ENCODE measurements at places on chromosomes 5 and 9.

DNA sequence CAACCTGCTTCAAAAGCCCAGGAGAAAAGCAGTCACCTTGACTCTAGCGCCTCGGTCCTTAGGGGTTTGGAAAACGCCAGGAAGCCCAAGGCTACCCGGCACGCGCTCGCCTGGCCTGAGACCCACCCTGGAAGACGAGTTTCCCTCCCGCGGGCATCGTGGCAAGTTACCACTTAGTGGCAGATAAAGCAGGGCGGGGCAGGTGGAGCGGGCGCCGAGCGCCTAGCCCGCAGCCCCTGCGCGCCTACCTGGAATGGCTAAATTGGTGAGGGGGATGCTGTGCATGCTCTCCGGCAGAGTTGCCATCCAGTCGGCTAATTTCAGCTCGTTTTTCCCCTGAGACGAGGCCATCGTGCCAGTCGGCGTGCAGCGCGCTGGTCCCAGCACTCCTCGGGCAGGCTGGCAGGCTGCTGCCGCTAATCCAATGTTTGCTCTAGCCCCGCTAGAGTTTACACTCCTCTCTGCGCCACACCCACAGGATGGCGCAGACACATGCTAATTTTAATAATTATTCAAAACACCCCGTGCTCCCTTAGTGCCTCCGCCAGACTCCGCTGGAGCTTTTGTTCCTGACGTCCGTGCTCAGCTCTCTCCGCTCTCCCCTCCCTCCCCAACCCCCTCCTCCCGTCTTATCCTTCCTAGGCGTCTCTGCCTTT is at the start of gene PLCXD3:
Gene PLCXD3, minus strand, starts transcription at position 426 of the 656 bp plus-strand sequence. Its CDS starts 75 bp downstream, at position 351.
- DNase-seq: no peak

DNA sequence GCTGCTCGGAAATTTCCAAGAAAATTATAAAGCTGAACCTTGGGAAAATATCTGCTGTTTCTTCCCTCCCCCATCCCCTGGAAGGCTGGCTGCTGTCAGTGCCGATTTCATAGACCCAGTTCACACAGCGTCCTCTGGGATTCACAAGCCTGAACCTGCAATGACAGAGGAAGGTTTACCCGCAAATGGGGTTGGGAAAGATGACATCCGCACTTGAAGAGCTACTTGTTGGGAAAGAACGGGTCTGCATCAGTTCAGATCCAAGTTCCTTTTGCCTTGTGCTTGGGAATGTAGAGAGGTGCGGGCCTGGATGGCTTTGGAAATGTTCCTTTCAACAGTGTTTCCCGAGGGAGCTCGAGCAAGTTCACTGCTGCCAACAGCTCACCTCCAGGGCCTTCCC is 13.9 kb downstream of the PCDH12 start:
- DNase-seq: no peak

DNA sequence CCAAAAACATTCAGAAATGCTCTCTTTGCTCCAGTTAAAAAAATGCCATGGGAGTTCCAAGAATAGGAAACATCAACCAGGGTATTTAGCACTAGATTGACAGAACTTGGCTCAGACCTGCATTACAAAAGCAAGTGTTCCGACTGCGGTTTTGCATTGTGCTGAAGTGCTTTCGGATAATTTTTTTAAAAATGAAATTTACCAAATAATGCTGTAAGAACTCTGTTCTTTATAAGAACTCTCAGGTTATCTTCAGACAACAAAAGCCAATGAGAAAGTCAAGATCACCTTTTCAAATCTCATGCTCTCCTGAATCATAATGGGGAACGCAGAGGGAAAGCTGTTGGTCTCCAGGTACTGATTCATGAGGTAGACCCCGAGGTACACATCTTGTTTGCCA is 483 bp upstream of the PLPP6 start:
- DNase-seq: peak; percentile 32

- DNase-seq: no peak
These were observed 111.3 kb downstream of the DAPK1 start for GRCh38 chr9:87609002-87609401.

GRCh38 chr5:149893403-149893931 is 51.1 kb downstream of the PDE6A start:
- no peak for DNase-seq

- DNase-seq: no peak
These were observed 287.9 kb downstream of the SEC61B start for GRCh38 chr9:99509900-99510535.

DNA sequence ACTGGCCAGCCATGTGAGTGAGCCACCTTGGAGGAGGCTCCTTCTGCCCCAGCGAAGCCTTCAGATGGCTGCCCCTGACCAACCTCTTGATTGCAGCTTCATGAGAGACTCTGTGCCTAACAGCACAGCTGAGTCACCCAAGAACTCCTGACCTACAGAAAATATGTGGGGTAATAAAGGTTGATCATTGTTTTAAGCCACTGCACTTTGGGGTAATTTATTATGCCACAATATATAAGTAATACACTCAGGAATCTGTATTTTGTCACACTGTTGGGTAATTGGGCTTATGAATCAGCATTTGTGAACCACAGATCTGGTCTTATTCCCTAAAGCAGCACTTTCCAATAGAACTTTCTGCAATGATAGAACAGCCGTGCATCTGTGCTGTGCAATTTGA is 24.4 kb upstream of the VDAC1 start:
- peak; percentile 95 for DNase-seq

- peak; percentile 51 for DNase-seq
These were observed 47.8 kb upstream of the PSD2 start for GRCh38 chr5:139747583-139748504.

- DNase-seq: no peak
These were observed 23.2 kb upstream of the ADAMTS16 start for GRCh38 chr5:5116956-5117355.

- peak; percentile 64 for DNase-seq
These were observed 172.2 kb downstream of the CCDC192 start for GRCh38 chr5:127875235-127876021.

DNA sequence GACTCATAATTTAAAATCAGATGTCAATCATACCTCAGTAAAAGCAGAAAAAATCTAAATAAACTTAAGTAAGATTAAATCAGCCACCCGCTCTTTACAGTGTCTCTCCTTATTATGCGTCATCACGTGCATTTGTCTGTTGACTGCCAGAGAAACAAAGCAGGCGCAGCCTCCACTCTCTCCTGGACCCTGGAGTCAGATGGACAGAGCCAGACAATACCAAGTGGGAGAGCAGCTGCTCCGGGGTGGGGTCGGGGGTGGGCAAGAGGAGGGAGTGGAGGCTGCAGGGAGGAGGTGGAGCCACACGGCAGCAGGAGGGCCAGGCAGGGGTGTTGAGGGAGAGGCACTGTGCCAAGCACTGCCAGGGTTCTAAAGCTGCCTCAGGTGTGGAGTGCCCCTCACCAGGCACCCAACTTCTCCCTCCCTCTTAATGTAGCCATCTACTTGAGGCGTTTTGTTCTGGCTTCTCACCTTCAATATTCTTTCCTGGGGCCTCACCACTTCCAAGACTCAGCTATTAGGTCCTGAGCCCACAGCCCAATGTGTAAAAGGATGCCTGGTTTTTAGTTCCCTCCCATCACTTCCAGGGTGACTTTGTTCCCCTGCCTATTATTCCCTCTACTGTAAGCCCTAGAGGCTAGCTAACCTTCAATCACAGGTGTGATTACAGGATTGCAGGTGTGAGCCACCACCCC is 96.3 kb downstream of the GLDC start:
- no peak for DNase-seq

DNA sequence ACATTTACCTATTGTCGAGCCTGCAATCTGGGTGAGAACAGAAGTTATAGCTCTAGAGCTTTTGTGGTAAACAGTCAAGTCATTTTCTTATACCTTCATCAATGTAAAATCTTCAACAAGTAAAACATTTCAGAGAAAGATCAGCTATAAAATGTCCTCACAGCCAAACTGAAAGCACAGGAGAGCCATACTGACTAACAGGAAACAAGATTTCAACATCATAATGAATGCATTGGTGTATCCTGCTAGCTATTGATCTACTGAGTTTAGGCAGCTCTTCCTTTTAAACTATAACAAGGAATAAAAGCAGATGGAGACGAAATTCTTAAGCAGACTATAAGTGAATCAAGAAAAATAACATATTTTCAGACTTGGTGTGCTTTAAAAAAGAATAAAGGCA is 1522.9 kb upstream of the WWC1 start:
- DNase-seq: peak; percentile 3

DNA sequence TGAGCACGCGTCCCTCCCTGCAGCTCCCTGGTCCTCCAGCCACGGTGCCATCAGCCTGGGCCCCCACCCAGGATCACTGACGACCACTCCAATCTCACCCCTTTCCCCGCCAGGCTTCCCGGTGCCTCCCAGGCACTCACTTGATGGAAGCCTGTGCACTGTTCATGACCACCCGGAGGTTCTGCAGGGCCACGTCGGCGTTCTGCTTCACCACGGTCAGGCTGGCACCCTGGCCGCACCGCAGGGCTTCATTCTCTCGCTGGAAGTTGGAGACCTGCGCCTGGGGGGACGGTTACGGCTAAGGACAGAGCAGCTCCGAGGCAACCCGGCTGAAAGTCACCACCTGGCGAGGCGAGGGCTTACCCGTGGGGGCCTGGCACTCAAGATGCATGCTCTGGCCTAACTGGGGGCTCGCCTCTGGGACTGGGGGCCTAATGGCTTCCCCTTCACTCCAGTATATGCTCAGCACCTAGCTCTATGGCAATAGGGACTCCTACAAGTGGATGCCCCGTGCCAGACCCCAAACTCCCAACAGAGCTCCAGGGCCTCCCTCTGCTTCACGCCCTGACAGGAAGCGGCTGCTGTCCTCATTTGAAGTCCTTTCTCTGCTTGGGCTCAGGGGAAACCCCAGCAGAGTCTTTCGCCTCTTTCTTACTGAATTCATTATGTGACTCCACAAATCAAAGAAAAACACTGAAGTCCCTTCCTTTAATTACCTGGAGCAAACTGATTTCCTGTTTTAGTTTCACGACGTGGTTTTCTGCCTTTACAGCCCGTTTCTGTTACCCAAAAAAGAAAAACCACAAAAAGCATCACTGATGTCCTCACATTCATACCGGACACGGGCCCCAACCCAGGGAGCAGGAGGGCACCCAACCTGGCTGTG is 4.2 kb upstream of the SNAPC4 start:
- no peak for DNase-seq

DNA sequence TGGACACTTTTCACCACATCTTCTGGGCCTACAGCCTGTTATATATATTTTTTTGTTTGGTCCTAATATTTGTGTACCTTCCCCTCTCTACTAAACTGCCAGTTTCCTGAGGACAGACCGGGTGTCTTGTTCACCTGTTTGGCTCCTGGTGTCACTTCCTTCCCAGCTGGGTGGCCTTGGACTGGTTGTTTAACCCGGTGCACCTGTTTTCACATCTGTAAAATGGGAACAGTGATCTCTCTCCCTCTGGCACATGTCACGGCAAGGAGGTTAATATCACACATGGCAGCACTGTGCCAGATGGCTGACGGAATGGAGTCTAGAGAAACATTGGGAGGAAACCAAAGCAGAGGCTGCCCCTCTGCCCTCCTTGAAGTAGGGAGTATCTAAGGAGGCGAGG is 79.7 kb downstream of the DAB2IP start:
- DNase-seq: no peak

- no peak for DNase-seq
These were observed 29.1 kb upstream of the MED27 start for GRCh38 chr9:132108728-132109127.

- no peak for DNase-seq
These were observed 266.5 kb upstream of the ADAMTS16 start for GRCh38 chr5:4873652-4874051.

GRCh38 chr5:57349214-57349613 is 133.4 kb downstream of the ACTBL2 start:
- DNase-seq: no peak

DNA sequence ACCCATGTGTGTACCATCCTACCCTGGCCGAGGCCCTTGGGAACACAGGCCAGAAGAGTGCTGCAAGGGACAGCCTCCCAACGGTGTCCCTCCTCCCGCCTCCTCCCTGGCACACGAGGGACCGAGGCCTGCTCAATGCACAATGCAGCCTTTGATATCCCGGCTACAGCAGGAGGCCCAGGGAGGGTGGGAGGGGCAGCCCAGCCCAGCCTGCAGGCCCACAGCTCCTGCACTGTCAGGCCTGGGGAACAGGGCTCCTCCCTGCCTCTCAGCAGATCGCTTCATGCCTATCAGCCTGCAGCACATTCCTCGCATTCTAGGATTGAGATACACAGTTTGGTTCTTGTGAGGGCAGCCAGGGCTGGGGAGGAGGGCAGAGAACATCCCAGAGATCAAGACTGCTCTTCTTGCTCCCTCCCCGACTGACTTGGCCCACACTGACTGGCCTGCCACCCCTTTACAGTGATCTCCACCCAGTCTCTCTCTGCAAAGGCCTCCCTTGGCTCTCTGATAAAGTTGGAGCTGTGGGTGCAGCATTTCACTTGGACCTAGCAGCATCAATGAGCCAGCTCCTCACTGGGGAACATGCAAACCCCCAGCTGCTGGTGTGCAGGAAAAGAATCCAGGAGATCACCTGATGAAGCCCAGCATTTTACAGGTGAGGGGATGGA is at the start of gene SH3TC2:
Gene SH3TC2, minus strand, starts transcription at position 46 of the 671 bp plus-strand sequence. Its CDS starts 40 bp downstream, at position 6.
- DNase-seq: peak; percentile 77

- no peak for DNase-seq
These were observed 91.0 kb downstream of the LHFPL2 start for GRCh38 chr5:78557601-78558000.

DNA sequence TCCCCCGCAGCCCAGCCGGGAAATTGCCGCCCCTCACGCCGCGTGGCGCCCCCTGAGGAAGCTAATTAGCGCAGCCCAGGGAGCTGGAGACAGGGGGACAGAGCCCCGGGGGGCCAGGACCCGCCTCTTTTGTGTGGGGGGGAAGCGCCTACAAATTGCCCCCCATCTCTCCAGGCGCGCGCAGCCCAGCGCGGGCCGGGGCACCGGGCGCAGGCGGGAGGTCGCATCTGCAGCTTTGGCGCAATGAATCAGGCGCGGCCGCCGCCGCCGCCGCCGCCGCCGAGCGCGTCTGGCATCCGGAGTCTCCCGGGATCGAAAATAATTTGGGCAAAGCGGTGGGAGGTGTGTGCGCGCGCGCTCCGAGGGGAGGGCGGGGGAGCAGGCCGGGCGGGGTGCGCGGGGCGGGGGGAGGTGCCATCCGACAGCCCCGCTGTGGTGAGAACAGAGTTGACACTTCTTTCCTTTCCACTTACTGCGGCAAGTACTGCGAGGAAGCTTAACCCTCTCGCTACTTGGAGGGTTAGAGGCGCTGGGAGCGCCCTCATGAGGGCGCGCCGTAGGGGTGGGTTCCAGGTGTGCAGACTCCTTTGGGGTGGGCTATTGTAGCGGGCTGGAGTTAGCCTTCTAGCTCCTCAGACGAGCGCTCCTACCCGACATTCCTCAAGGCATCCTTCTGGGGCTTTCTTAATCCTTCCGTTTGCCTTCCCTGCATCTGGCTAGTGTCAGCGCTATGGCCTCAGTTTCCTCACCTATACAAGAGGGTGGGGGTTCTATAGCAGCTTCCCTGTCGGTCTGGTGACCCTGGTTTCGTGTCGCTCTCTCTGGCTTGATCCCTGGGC is 63.1 kb downstream of the CXXC5 start:
- peak; percentile 76 for DNase-seq

GRCh38 chr5:85628153-85628552 is 989.6 kb upstream of the COX7C start:
- DNase-seq: no peak

DNA sequence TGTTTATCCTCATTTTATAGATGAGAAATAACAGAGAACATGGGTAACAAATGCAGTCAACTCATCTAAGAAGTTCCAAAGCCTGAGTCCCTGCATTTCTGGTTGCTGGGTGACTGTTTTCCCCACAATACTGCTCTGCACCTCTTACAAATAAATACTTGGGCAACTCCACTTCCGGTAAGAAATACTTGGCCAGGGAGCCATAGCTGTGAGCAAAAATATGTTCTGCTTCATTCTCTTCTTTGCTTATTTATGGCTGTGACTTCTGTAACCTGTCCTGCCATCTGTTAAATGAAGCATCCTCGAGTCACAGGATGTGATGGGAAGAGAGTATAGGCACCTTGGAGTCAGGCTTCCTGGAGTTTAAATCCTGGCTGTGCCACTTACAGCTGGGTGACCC is 49.9 kb downstream of the GDNF start:
- DNase-seq: peak; percentile 26
